ENCODE measurements at places on chromosomes 16 and 17. TPM values are rescaled to one million over a fixed set of nuclear protein-coding genes. Genes with fewer than 3 reads are reported as not detected.

GRCh38 chr16:87489434-87490045 lies 3.3 kb downstream of the ZCCHC14 start:
- DNase-seq: no peak

GRCh38 chr16:13052431-13052830 lies 151.0 kb downstream of the SHISA9 start:
- no peak for DNase-seq

DNA sequence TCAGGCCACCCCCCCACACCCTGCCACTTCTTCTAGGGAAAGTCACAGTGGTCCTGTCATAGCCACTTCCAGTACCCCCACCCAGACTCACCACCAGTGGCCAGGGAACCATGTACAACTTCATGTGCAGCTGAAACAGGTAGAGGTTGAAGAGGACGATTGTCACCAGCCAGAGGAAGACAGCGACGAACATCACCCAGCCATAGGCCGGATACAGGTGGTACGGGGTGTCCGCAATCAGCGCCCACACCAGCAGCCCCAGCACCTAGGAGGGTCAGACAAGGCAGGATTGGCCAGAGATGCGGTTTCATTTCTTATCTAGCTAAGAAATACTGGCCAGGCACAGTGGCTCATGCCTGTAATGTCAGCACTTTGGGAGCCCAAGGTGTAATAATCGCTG lies 16.7 kb downstream of the ARL2BP start:
- no peak for DNase-seq

DNA sequence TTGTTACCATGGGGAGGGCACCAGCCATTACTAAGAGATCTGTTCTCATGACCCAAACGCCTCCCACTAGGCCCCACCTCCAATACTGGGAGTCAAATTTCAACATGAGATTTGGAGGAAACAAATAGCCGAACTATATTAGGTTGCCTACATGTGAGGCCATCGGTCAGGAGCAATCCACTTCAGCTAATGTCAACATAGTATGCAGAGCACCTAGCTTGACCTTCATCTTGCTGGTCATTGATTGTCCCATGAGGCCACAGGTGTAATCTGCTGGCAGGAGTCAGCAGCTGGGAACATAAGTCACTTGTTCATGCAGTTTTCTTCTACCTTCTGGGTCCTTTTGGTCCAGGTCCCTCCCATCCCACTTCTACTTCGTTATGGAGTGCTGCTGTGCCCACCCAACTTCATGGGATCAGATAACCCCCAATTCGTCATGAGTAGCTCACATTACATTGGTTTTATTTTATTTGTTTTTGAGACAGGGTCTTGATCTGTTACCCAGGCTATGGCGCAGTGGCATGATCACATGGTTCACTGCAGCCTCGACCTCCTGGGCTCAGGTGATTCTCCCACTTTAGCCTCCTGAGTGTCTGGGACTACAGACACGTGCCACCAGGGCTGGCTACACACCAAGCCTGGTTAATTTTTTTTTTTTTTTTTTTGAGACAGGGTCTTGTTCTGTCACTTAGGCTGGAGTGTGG lies 5.9 kb upstream of the KPNA2 start:
- no peak for DNase-seq

GRCh38 chr17:42819939-42820535 lies 4.0 kb downstream of the BECN1 start:
- peak; percentile 43 for DNase-seq

DNA sequence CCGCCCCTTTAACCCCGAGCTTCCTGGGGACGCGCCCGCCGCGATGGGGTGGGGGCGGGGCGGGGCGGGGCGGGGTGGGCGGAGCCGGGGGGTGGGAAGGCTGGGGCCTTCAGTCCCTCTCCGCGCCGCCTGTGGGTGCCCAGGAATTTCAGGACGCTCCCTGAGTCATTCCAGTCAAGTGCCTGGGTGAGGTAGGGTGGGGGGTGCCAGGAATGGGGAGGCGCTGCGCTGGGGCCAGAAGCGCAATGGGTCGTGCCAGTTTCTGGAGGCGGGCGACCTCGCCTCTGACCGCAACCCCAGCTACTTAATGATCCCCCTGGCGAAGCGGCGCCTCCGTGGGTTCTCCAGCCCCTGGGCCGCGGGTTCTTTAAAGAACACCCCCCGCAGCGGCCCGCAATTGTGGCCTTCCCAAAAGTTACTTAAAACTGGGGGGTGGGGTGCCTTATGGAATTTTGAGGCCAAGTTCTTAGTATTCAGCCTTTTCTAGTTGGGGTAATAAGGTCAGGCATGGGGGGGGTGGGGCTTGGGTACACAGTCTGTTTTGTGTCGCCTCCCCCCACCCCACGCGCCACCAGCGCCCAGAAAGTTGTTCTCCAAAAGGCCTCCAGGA lies 826 bp upstream of the GSE1 start:
- DNase-seq: peak; percentile 94

GRCh38 chr17:10674704-10675103 lies 17.6 kb upstream of the MYH3 start:
- DNase-seq: no peak

GRCh38 chr17:61556224-61557188 lies 34.5 kb downstream of the NACA2 start:
- DNase-seq: no peak

DNA sequence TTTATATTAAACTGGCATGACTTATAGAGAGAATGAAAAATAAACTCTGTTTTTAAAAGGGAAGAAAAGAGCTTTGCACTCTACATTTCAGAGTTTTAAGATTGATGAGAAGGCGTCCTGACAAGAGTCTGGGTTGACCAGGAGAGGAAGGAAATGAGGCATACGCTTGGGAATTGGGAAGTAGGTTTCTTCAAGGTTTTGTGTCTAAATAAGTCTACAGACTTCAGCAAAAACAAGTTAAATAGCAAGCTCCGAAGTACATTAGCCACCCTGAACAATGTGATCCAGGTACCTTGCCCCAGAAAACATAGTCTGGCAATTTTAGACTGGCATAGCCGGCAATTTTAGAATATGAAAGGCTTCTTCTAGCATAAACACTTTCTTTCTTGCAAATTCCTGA lies 28.5 kb upstream of the CCDC182 start:
- no peak for DNase-seq

DNA sequence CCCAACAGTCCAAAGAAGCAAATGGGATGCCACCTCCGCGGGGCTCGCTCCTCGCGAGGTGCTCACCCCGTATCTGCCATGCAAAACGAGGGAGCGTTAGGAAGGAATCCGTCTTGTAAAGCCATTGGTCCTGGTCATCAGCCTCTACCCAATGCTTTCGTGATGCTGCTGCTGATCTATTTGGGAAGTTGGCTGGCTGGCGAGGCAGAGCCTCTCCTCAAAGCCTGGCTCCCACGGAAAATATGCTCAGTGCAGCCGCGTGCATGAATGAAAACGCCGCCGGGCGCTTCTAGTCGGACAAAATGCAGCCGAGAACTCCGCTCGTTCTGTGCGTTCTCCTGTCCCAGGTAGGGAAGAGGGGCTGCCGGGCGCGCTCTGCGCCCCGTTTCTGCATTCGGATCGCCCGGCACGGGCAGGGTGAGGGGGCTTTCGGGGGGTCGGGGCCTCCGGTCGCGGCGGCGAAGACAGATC lies at the start of gene CDH13:
Gene CDH13 (plus strand): TSS at position 179 of the 471 bp plus-strand sequence.
- peak; percentile 71 for DNase-seq

DNA sequence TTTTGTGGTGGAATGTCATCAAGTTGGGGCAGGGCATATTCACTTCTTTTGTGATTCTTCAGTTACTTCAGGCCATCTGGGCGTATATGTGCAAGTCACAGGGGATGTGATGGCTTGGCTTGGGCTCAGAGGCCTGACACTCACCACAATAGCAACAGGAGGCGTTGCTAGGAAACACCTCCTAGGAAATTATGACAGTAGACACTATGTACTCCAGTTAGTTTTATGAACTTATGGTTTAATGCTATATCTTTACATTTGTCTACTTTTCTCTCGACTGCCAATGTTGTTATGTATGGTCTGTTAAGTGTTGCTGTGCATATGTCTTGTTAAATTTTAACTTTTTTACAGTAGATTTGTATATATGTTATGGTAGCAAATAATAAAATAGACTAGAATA lies 788.7 kb upstream of the GOT2 start:
- DNase-seq: no peak

- no peak for DNase-seq
These were observed 43.9 kb downstream of the NKD1 start for GRCh38 chr16:50591800-50592771.

DNA sequence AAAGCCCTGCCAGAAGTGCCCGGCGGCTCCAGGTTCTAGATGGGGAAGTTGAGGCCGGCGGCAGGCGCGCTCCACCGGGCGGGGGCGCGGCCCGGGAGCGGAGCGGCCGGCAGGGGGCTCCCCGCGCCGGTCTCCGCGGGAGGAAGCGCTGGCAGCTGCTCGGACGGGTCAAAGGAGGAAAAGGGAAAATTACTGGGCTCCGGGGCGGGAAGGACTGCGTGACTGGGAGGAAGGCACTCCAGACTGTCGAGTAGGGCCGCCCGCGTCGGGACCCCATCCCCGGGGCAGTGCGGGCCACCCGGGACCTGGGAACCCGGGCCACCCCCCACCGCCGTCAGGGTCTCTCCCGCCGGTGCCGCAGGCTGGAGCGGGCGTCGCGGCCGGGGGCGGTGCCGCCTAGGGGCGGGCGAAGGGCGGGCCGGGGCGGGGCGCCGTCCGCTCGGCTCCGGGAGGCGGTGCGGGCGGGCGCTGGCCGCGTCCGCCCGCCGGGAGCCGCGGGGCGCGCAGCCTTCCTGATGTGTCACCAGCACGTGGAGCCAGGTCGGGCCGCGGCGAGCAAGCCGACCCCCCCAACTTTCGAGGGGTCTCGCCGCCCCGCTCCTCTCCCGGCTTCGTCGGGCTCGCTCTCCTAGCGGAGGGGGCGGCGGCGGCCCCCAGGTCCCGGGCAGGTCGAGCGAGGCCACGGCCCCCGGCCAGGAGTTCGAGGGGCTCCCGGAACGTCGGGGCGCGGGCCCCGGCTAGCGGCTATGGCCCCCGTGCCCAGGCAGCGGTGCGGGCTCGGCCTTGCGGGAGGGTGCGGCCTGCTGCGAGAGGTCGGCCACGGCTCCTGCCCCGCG lies 167.5 kb downstream of the RAB11FIP4 start:
- DNase-seq: peak; percentile 88

DNA sequence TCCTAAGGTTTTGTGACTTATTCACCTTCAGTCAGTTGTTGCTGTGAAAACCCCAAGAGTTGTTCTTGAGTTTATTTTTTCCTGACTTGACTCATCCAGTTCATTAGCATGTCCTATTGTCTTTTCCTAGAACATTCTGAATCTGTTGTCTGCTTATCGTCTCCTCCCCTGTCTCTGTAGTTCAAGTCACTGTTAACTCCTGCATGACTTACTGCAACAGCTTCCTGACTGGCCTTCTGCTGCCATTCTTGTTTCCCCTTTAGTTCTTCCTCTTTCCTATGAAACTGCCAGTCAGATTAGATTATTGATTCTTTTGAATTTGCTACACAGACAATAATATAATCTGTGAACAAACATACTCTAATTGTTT lies 161.5 kb downstream of the FTO start:
- DNase-seq: peak; percentile 37

- DNase-seq: no peak
These were observed 12.3 kb downstream of the FOXF1 start for GRCh38 chr16:86522634-86523033.

DNA sequence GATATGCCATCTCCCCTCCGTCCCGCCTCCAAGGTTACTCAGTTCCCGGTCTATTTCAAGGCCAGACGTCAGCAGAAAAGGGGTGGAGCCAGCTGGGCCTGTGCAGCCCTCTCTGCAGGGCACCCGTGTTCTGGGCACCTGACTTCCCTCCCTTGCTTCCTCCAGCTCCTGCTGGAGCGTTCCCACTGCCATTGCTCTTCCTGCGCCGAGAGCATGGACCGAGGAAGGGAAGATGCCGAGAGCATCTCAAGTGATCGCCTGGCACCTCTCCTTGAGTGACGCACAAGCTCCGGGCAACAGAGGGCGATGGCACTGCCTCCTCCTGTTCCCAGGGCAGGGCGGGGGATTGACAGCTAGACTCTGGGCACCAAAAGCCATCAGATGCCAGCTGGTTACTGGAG lies 29.4 kb upstream of the NAT9 start:
- no peak for DNase-seq

GRCh38 chr17:44448412-44448811 lies 54.8 kb downstream of the GPATCH8 start:
- no peak for DNase-seq

DNA sequence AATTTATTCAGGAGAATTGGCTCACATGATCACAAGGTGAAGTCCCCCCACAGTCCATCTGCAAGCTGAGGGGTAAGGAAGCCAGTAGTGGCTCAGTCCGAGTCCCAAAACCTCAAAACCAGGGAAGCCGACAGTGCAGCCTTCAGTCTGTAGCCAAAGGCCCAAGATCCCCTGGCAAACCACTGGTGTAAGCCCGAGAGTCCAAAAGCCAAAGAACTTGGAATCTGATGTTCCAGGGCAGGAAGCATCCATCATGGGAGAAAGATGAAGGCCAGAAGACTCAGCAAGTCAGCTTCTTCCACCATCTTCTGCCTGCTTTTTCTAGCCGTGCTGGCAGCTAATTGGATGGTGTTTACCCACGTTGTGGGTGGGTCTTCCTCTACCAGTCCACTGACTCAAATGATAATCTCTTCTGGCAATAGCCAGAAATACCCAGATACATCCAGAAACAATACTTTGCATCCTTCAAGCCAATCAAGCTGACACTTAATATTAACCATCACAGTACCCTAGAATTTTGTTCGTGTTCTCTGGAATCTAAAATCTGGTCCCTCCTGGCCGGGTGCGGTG lies 40.4 kb downstream of the TMEM114 start:
- DNase-seq: no peak

GRCh38 chr17:59289981-59290301 lies 41.5 kb upstream of the YPEL2 start:
- DNase-seq: no peak

GRCh38 chr16:88390735-88391134 lies 8.0 kb downstream of the ZNF469 start:
- DNase-seq: no peak

- peak; percentile 92 for DNase-seq
These were observed 28.3 kb downstream of the TTC19 start for GRCh38 chr17:16027708-16028584.

- DNase-seq: no peak
These were observed 32.3 kb downstream of the SEC14L5 start for GRCh38 chr16:4990415-4990814.

IGF2BP1 gene
- 15.2 TPM for total RNA-seq

ADGRG1 gene
- 4.9 TPM for total RNA-seq

TVP23A gene
- total RNA-seq: not detected

NOMO2 gene
- total RNA-seq: 77.5 TPM

CHST5 gene
- not detected for total RNA-seq

CHAD gene
- not detected for total RNA-seq
